Femur (tissue), 1 donor: ENCODE measurements at places on chromosomes 3 and 15.

GRCh38 chr3:24299806-24300626 is 194.6 kb downstream of the THRB start:
- DNase-seq: no peak

DNA sequence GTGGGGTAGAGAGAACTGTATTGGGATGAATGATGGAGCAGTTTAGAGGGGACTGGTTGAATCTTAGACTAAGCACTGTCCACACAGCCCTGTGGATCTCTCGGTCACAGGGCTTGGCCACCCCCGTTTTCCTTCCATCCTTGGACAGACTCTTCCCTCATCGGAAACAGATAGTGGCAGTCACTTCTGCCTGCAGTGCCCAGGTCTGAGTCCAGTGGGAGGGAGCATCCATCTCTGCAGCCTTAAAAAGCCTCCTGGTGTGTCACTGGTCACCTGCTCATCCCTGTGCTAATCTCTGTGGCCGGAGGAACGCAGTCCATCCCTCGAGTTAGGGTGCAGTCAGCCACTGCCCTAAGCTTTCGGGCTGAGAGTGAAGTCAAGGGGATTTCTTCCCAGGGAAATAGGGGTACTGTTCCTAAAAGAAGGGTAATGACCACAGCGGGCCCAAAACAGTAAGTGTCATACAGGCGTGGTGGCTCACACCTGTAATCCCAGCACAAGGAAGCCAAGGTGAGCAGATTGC is 32.0 kb downstream of the PLA2G4D start:
- DNase-seq: no peak

DNA sequence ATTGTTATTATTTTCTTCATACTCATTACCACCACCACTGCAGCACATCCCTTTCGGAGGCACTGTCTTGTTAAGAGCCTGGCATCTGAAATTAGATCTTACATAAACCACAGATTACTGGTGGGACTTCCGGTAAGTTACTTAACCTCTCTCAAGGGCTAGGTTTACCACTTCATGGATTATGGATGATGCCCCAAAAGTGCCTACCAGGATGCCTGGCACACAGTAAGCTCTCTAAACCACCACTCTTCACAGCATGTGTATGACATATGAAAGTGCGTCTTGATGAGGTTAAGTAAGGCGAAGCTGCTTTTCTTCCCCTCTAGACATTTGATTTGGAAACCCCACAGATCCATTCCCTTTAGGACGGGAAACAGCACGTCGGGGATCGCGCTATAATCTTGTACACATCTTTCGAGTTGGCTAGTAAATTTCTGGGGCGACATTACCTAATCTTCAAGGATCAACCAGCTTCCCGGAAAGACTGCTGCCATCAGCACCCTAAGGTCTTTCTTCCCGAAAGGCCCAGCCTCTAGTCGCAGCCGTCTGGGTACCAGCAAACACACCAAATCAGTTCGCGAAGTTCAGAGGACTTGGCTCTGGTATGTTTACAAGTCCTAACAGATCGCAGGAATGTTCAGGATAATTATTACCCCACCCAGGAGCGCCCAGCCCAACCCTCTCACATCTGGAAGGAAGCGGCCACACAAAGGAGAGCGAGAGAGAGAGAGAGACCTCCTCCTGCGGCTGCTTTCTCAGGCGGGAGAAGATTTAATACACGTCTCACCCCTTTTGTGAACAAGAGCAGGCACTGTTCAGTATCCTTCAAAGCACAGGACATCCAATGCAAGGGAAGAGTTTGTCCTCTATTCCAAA is 155.1 kb upstream of the FRMD4B start:
- peak; percentile 39 for DNase-seq

- no peak for DNase-seq
Observed at GRCh38 chr3:15218689-15219088, 12.6 kb downstream of the CAPN7 start.

- DNase-seq: no peak
Observed at GRCh38 chr3:8519774-8520448, 18.3 kb downstream of the LMCD1 start.

DNA sequence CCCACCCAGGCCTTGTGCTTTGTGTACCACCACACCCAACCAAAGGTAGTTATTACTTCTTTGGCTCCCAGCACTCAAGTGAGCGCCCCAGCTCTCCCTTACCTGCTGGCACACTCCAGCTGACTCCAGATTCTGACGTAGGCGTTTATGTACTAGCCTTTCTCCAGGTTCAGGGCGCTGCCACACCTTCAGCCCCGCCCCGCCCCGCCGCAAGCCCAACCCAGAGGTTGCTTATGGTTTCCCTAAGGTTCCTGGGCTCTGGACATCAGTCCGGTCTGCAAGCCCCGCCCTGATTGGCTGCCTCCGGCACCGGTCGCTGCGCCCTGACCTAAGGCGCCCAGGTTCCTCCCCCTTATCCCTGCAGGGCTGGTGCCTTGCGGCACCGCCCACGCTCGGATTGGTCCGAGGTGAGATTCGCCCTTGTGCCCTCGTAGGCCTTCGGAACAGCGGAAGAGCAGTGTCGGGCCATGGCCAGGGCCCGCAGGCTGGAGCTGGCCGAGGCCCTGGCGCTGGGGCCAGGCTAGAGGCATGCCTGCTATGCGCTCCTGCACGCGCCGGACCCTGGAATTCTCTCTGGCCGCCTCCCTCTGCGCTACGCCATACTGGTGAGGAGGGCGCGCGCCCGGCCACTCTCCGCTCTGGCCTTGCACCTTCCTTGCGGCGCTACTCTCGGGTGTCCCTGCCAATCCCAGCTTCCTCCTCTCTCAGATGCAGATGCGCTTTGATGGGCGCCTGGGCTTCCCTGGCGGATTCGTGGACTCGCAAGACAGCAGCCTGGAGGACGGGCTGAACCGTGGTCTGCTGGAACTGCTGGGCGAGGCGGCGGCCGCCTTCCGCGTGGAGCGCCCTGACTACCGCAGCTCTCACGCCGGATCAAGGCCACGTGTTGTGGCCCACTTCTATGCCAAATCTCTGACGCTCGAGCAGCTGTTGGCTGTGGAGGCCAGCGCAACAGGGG is 19.8 kb upstream of the NUDT16 start:
- DNase-seq: peak; percentile 62

GRCh38 chr3:72548461-72548860 is 299.8 kb downstream of the SHQ1 start:
- no peak for DNase-seq

DNA sequence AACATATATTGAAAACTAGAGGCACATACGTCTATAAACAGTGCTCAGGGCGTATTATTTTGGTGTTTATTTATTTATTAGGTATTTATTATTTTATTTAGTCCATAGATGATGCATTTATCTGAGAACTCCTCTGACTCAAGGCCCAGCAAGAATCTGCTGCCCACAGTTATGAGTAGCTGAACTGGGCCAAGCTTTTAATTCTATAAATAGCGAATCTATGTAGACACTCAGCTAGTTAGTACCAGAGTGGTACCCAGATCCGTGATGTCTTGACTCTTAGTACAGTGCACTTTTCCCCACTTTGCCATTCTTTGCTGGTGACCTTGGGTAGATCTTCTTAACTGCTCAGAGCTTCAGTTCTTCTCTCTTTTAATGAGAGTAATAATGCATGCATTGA is 370.4 kb upstream of the TPRG1 start:
- no peak for DNase-seq

GRCh38 chr3:166721466-166721865 is 658.6 kb downstream of the ZBBX start:
- DNase-seq: no peak

GRCh38 chr3:159649951-159650350 is 338.7 kb upstream of the IL12A start:
- no peak for DNase-seq

- DNase-seq: no peak
Observed at GRCh38 chr3:129413687-129414506, 14.5 kb downstream of the EFCAB12 start.

DNA sequence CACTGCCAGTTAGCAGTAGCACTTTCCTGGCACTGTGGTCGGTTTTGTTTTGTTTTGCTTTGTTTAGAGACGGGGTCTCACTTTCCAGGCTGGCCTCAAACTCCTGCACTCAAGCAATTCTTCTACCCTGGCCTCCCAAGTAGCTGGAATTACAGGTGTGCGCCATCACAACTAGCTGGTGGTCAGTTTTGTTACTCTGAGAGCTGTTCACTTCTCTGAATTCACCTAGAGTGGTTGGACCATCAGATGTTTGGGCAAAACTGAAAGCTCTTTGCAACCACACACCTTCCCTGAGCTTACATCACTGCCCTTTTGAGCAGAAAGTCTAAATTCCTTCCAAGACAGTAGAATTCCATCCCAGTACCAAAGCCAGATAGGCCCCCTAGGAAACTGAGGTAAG is 22.6 kb downstream of the CLDN18 start:
- no peak for DNase-seq

DNA sequence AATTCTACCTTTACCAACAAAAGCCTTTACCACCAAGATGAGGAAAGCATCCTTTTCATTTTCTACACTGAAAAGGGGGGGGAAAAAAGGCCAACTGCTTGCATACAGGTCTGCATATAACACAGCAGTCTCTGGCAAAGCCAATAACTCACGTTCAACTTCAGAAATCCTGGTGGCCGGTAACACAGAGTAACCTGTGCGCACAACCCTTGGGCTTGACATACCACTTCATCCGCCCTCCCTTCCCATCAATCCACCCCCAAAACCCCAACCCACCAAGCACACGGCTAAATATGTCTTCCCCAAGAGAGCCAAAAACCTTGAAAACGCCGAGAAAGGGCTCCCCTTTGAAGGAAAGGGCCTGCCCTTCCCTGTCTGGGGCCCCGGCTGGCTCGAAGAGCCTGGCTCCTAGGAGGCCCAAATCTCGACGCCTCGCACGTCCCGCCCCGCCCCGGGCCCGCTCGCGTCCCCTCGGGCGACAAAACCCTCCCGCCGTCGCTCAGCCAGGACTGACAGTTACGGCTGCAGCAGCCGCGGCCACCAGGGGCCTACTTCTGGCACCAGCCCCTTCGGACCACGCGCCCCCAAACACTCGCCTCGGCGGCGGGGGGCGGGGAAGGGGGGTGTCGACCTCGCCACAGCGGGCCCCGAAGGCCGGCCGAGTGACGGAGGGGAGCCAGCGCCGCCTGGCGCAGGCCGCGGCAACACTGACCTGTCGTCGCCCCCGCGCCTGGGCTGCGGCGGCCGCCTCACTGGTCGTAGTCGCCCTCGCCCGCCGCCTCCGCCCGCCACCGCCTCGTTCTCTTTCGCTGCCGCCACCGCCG is 835 bp downstream of the UBE3A start:
- DNase-seq: peak; percentile 79
